ENCODE measurements at places on chromosomes 11 and 22.

DNA sequence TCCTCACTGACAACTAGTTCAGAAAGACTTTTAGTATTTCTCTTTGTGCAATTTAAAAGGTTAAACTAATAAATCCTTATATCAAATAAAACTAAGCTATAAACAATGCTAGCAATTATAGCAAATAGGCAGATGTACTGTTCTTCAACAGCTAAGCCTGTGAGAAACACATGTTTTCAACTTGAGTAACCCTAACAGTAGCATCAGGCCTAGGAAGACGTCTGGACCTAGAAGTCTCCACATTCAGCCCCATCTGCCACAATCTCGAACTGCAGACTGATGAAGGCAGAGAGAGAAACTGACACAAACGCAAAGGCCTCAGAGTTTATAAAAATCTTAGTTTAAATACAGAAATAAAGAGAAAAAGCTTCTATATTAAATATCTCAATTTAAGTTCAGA lies 2.5 kb downstream of the ST13 start:
- no peak for DNase-seq

- no peak for DNase-seq
Observed at GRCh38 chr11:35414311-35414710, 5.0 kb downstream of the SLC1A2 start.

DNA sequence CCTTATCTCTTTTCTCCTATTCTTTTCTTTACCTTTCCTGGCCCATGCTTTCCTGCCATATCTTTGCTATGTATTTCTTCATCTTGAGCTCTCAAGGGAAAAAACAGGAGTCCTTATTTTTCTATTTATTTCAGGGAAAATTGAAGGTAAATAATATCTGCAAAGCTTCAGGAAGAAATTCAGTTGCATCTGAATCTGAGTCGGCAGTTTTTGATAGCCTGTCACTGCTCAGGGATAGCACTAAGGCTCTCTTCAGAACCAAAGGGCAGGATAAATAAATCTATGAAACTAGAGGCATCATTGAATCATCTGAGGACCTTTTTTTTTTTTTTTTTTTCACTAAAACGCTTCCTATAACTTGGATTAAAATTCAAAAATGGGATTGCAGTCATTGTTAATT lies 288.9 kb downstream of the TMEM135 start:
- no peak for DNase-seq

- no peak for DNase-seq
Observed at GRCh38 chr11:20112291-20113148, 47.8 kb downstream of the DBX1 start.
